ENCODE measurements at places on chromosomes 12 and 14. TPM values are rescaled to one million over a fixed set of nuclear protein-coding genes. Genes with fewer than 3 reads are reported as not detected.

The AQP2 gene
- total RNA-seq = not detected

The TGM1 gene
- total RNA-seq = 1.1 TPM

The INHBE gene
- total RNA-seq = not detected

The MYH6 gene
- not detected for total RNA-seq

The BHLHE41 gene
- total RNA-seq = 0.07 TPM

The ACOT2 gene
- total RNA-seq = 14.8 TPM

The INTS13 gene
- 79.8 TPM for total RNA-seq

The SLC5A8 gene
- total RNA-seq = not detected

The IFNG gene
- not detected for total RNA-seq

The TSHR gene
- not detected for total RNA-seq

The FICD gene
- 6.5 TPM for total RNA-seq

The SLC25A47 gene
- not detected for total RNA-seq

The RPS6KL1 gene
- total RNA-seq = 12.5 TPM

The FAM186B gene
- 0.43 TPM for total RNA-seq

The C1QL4 gene
- total RNA-seq = 0.13 TPM

The CD69 gene
- total RNA-seq = 0.53 TPM

The B3GNT4 gene
- not detected for total RNA-seq

All from thoracic aorta endothelial cell (primary cell).